ENCODE measurements at places on chromosomes 5 and 9.

GRCh38 chr5:62643556-62644451, 65.2 kb downstream of the LRRC70 start:
- DNase-seq: no peak

- no peak for DNase-seq
Observed at GRCh38 chr5:176530983-176531901, 6.0 kb downstream of the RNF44 start.

DNA sequence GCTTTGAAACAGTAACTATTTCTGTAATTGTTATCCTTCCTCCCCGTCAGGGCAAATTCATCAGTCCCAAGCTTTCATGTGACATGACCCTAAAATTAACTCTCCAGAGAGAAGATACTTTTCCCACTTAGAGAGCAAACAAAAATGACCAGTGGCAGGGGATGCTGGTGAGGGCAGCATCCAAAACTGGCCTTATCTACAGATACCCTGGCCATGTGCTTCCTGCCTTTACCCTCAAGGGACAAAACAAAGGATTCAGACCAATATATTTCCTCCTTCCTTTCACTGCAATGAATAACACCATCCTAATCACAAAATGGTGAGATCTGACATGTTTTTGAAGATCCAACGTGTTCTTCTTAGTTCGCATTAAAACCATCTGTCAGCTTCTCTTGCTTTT, 267.2 kb downstream of the MAN2A1 start:
- DNase-seq: no peak

GRCh38 chr9:101333490-101333889, 51.3 kb downstream of the BAAT start:
- DNase-seq: no peak

DNA sequence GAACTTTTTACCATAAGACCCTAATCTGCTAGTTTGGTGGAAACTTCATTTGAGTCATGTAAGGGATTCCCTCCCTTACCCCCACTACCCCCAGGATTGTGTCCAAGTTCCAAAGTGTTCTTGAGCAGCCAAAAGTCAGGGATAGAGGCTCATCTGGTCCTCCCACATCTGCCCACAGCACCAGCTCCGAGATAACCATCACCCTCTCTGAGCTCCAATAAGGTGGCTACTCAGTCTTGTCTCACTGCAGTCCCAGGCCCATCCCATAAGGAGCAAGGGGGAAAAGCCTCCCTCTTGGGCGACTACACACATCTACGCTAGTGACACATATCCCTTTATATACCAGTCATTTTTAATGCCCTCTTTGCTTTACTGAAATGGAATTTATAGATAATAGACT, 12.0 kb upstream of the ENC1 start:
- no peak for DNase-seq

DNA sequence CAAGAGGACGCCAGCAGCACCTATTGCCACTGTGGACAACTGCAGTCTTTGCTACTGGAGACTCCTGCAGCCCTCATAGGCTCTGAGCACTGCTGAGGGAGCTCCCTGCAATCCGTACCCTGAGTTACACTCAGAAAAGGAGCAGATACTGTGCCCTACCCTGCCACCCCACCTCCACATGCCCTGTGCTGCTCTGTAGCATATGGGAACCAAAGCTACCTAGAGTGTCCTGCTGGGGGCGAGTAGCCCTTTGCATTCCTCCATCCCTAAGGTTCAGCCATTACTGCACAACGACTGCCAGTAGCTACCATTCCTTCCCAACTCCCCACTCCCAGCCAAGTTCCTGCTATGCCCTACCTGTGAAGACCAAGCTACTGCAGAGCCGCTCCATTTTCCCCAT, 90.2 kb upstream of the SNCAIP start:
- no peak for DNase-seq

- DNase-seq: no peak
Observed at GRCh38 chr5:159059722-159060121, 40.0 kb downstream of the EBF1 start.

GRCh38 chr5:151890299-151890698, 34.4 kb downstream of the GLRA1 start:
- DNase-seq: no peak

GRCh38 chr9:77938163-77938562, 93.4 kb downstream of the GNAQ start:
- no peak for DNase-seq
